ENCODE measurements at places on chromosomes 4 and X.

- no peak for DNase-seq
These were observed 135.2 kb downstream of the ADGRL3 start for GRCh38 chr4:61335241-61335763.

DNA sequence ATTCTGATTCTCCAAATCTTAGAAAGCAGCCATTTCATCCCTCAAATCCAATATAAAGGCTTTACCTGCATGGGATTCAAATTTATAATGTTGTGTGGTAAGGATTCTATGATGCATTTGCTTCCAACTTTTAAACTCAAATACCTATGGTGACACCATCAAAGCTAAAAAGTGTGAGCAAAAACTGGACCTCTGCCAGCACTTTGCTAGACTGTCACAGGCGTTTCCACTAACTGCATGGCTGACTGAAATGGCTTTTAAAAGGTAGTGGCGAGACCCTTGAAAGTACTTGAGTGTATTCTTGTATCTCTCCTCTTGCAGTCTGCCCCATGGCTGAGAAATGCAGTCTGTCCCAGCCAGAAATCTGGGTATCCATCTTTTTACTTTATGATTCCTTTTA is 169.4 kb downstream of the AMELX start:
- no peak for DNase-seq

GRCh38 chrX:15674514-15674840 is 9.9 kb upstream of the CLTRN start:
- no peak for DNase-seq

GRCh38 chr4:16250661-16251365 is 24.5 kb upstream of the TAPT1 start:
- peak; percentile 44 for DNase-seq

DNA sequence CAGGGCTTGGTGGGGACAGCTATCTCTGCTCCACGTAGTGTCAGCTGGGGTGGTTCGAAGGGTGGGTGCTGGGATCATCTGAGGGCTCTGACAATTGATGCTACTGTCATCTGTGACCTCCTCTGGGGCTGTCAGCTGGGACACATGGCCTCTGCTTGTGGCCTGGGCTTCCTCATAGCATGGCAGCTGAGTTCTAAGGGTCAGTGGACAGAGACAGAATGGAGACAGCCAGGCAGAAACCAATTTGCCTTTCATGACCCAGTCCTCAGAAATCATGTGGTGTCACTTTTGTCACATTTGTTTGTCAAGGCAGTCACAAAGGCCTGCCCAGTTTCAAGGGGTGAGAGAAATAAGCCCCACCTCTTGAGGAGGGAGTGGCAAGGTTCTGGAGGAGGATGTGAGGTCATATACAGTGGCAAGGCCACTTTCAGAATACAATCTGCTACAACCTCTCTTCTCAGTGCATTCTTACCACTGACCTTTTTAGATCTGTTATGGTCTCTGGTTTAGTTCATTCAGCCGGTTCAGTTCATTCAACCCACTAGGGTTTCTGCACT is 103.6 kb upstream of the BCOR start:
- DNase-seq: no peak

DNA sequence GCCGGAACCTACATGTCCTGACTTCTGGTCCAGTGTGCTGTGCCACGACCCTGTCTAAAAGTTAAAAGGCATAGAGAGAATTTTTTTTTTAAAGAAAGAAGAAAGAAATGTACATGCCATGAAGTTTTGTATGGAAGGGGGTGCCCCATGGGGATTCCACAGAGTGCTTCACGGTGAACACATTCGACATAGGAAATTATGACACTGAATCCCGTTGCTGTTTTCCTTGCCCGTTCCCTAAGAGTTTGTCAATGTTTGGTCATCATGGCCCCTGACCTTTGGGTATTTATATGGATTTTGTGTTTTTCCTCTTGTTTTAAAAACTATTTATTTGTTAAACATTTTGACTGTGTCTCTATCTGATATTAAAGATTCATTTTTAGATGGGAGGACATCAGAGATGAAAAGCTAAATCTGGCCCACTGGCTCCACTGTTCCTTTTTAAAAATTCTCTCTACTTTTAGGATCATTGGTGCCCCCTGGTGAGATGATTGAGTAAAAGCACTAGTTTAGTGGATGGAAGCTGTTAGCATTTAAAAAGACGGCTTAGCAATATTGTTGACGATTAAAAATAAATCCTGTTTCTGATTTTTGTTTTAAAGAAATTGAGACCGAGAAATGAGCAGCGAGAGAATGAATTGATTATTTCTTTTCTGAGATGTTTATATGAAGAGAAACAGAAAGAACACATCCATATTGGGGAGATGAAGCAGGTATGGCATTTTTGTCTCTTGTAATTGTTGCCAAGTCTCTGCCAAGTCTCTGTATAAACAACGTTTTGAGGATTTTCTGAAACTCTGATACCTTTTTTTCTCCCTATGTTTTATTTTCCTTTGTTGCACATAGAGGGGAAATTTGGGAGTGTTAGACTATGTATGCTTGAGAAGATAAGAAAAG is 75.0 kb downstream of the PTTG2 start:
- DNase-seq: peak; percentile 62

DNA sequence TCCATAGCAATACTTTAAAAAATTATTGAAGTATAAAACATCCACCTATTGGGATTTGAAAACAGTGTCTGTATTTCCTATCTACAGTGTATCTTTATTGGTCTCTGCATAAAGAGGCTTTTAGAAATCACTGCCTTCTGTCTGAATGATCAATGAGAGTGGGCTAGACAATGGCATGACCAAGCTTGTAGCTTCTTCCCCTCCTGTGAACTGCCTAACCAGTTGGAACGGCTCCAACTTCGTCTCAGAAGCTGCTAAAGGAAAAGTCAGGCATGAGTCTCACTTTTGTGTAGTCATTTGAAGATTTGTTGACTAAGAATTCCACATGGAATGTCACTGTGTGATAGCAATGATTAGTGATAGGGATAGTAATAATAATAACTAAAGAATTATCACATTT is 64.2 kb downstream of the INTS12 start:
- no peak for DNase-seq

GRCh38 chr4:131052646-131053045 is 1956.7 kb downstream of the C4orf33 start:
- DNase-seq: no peak

- DNase-seq: peak; percentile 55
These were observed 286.2 kb upstream of the TET2 start for GRCh38 chr4:104860238-104861123.

- peak; percentile 93 for DNase-seq
These were observed 207.4 kb downstream of the TMA16 start for GRCh38 chr4:163701916-163702315.

- no peak for DNase-seq
These were observed 19.6 kb upstream of the CHM start for GRCh38 chrX:86066998-86067397.

GRCh38 chrX:45771114-45771513 is 570.4 kb upstream of the DIPK2B start:
- DNase-seq: peak; percentile 97

- no peak for DNase-seq
These were observed 793.6 kb downstream of the STPG2 start for GRCh38 chr4:97349468-97350186.

- peak; percentile 46 for DNase-seq
These were observed 21.5 kb downstream of the RTL5 start for GRCh38 chrX:72110051-72110875.

DNA sequence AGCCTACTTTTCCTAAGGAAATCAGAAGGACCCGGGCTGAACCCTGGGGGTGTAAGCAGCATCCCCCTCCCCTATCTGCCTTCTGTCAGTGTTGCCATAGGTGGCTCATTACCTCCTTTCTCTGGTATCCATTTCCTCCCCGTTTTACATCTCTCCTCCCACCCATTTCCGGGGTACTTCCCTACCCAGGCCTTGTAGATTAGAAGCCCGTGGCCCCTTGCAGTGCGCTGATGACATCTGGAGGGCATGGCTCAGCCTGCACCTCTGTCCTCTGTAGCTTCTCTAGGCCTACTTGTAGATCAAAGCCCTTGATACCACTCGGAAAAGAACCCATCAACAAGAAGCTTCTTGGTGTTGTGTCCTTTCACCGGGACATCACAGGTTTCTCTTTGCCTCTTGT is 71.8 kb downstream of the NBDY start:
- no peak for DNase-seq

DNA sequence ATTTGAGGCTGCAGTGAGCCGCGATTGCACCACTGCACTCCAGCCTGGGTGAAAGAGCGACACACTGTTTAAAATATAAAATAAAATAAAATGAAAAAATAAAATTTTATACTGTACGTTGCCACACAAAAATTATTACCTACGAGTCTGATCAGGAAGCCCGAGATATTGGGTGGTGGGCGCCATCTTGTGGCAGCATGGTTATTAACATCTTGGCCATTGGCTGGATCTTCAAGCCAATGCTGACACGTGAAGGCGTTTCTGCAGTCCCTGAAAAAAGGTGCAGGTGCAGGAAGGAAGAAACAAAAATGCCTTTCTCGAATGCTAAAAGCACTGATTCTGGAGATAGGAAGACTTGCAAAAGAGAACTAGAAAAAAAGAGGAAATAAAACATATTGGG is 4.9 kb upstream of the TLR8 start:
- DNase-seq: peak; percentile 34

GRCh38 chrX:24536551-24536950 is 71.5 kb downstream of the PDK3 start:
- no peak for DNase-seq

- no peak for DNase-seq
These were observed 2.5 kb downstream of the UBA1 start for GRCh38 chrX:47196098-47196497.

DNA sequence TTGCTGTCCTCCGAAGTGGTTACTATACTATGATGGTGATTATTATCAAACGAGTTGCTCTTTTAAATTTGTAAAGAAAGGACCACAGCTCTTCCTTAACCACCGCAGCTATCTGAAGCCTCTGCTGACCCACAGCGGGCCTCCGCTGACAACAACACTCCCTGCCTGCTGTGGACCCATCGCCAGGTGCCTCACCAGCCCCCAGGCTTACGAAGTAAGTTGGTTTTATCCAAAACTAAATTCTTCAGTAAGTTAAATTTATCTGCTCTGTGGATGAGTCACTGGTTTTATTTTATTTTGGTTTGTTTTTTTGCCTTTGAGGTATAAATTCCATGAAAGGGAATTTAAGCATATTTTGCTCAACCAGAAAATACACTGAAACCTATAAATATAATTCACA is 54.7 kb downstream of the SLC9A6 start:
- DNase-seq: no peak

- no peak for DNase-seq
These were observed 313.9 kb upstream of the GRID2 start for GRCh38 chr4:91989914-91990313.

DNA sequence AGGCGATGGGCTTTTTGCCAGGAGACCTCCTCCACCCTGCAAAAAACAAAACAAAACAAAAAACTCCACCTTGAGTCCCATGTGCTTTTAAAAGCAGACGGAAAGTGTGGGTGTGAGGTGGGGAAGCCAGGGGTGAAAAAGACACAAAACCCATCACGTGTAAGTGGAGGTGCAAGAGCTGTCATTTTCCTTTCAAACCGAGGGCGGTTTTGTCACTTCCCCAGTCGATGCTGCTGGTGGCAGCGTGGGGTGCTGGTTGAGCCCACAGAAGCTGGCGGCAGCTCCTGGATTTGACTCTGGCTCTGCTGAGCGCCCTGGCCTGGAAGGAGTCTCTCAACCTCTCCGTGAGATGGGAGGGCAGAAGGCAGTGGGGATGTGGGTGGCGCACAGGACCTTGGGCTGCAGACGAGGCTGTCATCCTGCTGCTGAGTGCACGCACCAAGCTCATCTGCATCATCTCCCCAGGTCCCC is 110.0 kb downstream of the PSAPL1 start:
- no peak for DNase-seq

- DNase-seq: no peak
These were observed 2190.6 kb upstream of the TENM3 start for GRCh38 chr4:180052629-180053028.
